Non-pigmented ciliary epithelial cell (primary cell): ENCODE measurements at places on chromosomes 2 and 18.

GRCh38 chr2:30268296-30268871 is 37.0 kb downstream of the LBH start:
- no peak for DNase-seq

DNA sequence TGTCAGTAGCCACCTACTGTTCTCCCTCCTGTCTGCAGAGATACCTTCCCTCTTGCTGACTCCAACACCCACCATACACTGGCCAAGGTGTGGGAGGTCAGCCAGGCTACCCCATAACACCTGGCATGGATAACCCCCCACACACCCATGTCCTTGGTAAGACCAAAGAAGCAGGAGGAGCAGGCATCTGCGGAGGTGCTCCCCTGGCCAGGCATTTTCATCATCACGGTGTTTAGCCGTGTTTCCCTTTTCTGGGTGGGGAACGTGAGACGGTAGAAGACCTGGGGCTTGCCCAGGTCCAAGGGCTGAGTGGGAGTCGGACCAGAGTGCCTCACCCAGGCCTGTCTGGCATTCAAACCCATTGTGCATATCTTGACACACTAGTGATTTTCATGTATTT is 150.3 kb downstream of the SMAD7 start:
- no peak for DNase-seq

DNA sequence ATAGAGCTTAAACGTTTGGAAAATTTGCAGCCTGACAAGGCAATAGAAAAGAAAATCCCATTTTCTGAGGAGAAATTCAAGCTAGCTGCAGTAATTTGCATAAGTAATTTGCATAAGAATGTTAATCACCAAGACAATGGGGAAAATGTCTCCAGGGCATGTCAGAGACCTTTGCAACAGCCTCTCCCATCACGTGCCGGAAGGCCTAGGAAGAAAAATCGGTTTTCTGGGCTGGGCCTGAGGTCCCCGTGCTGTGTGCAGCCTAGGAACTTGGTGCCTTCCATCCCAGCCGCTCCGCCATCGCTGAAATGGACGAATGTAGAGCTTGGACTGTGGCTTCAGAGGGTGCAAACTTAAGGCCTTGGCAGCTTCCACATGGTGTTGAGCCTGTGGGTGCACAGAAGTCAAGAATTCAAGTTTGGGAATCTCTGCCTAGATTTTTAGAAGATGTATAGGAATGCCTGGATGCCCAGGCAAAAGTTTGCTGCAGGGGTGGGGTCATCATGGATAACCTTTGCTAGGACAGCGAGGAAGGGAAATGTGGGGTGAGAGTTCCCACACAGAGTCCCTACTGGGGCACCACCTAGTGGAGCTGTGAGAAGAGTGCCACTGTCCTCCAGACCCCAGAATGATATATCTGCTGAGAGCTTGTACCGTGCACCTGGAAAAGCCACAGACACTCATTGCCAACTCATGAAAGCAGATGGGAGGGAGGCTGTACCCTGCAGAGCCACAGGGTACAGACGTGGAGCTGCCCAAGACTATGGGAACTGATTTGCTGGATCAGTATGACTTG is 164.6 kb downstream of the GULP1 start:
- no peak for DNase-seq

GRCh38 chr2:145399131-145399530 is 879.2 kb upstream of the ZEB2 start:
- no peak for DNase-seq

DNA sequence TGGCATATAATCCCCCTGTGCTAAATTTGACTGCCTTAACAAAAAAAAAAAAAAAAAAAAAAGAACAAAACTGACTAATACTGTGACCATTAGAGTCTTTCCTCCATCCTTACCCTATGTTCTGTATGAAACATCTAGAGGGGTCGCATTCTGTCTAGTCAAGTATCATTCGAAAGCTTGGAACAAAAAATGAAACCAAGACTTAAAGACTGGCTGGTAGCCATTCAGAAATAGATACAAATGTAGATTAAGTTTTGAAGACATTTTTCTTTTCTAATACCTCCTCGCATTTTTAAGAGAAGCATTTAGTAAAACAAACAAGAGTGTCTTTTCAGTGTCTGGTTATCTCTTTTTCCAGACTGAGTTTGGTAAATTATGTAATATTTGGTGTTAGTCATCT is 66.7 kb downstream of the SPATS2L start:
- DNase-seq, result no peak

DNA sequence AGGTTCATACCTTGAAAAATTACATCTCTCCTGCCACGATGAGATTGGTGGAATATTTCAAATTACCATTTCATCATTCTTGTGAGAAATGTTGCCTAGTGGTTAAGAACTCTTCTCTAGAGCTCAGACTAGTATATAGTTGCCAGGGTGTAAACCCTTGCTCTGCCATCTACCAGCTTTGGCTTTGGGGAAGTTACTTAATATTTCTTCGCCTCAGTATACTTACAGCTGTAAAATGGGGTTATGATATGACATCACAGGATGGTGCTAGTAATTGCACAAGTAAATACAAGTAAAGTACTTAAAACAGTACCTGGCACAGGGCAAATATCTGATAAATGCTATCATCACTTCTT is 1.5 kb downstream of the SPOPL start:
- no peak for DNase-seq

DNA sequence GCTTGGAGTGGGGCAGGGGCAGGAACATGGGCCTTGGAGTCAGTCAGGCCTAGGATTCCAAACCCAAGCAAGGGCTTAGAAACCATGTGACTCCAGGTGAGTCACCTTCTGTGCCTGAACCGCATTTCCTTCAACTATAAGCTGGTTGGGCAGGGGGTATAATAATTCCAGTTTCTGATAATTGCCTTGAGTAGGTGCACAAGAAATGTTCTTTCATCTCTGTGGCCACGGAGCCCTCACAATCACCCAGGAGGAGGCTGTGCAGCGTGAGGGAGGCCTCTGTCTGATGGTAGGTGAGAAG is 112.1 kb upstream of the HAAO start:
- no peak for DNase-seq

DNA sequence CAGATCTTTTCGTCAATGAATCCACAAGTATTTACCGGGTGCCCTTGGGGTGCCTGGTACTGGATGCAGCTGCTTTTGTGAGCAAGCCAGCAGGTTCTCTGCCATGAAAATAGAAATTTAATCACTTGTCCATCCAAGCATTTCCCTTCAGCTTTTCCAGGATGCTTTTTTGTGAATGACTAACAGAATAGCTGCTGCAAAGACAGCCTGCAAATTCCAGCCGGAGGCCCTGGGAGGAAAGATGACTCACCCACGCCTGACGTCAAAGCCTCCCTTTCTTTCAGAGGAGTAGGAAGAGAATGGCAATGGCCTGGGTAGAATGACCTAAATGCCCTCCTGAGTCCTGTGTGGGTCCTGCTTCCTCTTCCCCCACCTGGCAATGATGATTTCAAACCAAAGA is 111.9 kb downstream of the AP1S3 start:
- DNase-seq, result peak; percentile 93
